Stimulated activated CD8-positive, alpha-beta memory T cell treated with anti-CD3 and anti-CD28 coated beads, Interleukin-4, amount 100 ng/mL, for 4 hours (primary cell): ENCODE measurements at places on chromosomes 11 and 22.

- no peak for DNase-seq
Observed at GRCh38 chr22:21632931-21633330, 371 bp downstream of the CCDC116 start.

- no peak for DNase-seq
Observed at GRCh38 chr11:38842991-38843390, 2245.0 kb upstream of the RAG2 start.

GRCh38 chr11:72436661-72437060, 2.3 kb upstream of the CLPB start:
- DNase-seq, result no peak

DNA sequence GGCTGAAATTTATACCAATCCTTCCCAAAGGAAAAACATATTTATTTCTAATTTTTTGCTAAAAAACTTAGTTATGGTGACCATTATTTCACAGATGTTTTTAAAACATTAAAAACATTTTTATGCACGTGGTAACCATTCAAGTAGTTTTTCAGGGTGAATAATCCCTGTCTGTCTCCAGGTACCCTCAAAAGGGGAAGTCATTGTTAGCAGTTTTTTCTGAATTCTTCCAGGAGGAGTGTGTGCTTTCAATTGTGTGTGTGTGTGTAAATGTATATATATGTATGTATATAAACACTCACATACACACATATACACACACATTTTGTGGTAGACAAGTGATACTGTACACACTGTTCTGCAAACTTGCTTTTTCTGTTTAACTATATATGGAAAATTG, 43.9 kb downstream of the MIAT start:
- DNase-seq, result no peak

- no peak for DNase-seq
Observed at GRCh38 chr11:19723572-19724342, 11.1 kb downstream of the NAV2 start.

- DNase-seq, result no peak
Observed at GRCh38 chr22:37381489-37381888, 45.8 kb downstream of the ELFN2 start.

DNA sequence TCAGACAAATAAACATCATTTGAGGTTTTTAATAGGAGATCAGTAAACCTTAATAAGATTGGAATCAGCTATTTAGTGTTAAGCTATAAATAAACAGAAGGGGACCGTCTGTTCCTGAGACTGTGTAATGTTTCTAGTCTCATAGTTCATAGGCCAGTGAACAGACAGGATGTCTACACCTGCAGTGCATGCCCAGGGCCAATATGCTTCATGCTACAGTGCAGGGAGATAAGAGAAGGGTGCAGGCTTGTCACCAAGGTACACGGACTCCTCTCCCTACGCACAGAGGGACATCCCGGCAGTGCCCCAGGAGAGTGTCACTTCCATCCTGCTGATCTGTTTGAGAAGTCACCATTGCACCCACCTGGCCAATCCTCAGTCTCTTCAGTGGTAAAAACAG, 148.6 kb downstream of the OPCML start:
- no peak for DNase-seq

GRCh38 chr22:37427711-37428635, 694 bp upstream of the ELFN2 start:
- no peak for DNase-seq

DNA sequence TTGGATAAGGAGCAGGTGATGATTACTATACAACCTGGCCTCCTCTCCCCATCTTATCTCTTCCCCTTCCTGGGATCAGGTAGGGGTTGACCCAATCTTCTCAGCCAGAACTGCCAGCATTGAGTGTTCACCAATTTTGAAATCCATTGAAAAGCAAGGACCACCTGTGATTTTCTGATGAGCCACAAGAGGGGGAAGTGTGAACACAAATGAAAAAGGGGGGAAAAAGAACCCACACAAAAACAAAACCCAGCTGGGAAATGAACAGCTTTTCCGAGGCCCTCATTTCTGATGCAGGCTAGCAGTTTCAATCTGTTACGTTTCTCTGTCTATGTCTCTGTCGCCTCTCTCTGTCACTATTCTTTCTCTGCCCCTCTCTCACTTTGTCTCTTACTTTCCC, 161.9 kb downstream of the INSC start:
- no peak for DNase-seq

DNA sequence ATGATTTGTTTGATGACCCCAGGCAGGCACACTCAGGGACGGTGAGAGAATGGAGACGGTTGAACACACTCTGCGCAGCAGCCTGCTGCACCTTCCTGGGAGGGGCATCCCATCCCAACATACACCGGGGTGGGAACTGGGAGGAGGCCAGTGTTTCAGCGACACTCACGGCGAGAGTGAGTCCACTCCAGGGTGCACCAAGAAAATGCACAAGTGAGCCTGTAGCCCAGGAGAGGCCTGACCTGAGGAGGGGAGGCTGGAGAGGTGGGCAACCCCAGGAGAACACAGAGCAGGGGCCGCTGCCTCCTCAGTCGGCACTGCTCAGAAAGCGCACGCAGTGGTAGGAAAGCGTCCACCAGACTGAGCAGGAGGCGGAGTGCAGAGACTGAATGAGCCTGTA, 54.5 kb downstream of the IGF2 start:
- DNase-seq, result no peak

DNA sequence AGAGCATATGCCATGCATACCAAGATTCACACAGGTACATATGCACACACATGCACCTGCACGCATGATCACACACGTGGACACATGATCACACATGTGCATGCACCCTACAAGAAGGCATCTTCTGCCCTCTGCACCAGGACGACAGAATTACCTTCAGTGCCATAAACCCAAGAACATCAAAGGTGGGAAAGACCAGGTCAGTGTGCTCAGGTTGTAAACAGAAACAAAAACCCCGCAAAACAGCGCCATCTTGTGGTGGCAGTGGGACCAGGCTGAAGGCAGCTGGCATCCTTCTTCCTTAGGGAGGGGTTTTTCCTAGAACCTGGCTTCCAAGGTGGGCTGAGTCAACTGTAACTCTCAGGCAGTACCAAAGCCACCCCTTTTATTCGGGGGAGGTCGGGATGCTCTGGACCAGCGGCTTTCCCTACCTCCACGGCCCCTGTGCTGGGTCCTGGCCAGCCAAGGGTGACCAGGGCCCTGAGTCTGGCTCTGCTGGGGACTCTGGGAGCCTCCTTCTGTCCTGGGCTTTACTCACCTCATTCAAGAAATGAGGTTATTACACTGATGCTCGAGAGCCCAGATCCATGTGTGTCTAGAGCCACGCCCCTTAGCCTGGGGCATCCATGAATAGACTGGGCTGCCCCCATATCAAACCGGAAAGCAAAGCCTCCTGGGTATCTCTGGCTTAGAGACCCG, 69.4 kb upstream of the FGF3 start:
- peak; percentile 24 for DNase-seq

GRCh38 chr22:20567993-20568417, 60.6 kb downstream of the MED15 start:
- no peak for DNase-seq

GRCh38 chr11:127670374-127671119, 670.0 kb upstream of the KIRREL3 start:
- DNase-seq, result no peak

DNA sequence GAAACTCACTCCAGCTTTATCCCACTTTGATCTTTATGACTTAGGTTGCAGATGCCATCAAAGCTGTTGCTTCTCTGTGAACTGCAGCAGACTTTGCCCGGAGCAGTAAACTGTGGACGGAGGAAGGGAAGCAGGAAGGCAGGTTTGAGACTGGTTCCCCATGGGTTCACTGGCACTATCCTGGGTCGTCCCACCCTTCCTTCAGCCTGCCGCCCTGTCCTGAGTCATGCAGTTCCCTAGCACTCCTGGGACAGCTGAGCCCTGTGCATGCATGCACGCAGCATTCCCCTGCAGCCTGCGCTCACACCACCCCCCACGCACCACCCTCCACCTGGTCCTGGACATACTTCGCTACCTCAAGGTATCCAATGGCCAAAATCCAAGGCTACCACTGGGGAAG, 23.5 kb upstream of the P2RY2 start:
- DNase-seq, result no peak

DNA sequence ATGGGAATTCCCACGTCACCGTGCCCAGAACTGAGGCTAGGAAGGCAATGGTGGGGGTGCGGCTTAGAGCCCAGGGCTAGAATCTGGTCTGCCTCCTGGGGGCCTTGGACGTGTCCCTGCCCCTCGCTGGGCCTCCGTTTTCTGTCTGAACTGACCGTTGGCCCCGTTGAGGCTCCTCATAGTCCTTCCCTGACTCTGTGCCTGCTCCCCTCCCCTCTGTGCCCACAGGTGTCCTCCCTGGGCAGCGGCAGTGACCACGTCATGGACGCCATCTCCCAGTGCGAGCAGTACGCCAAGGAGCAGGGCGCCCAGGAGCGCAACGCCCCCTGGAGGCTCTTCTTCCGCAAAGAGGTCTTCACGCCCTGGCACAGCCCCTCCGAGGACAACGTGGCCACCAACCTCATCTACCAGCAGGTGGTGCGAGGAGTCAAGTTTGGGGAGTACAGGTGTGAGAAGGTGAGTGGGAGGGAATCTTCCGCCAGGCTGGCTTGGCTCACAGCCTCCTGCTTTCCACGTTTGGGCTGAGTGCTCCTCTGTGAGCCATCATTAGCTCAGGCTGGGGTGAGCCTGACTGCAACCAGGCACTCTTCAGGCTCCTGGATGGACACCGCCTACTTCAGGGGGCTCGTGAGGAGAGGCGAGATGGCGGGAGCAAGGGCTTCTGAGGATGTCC, 63.9 kb downstream of the MYO7A start:
- no peak for DNase-seq

DNA sequence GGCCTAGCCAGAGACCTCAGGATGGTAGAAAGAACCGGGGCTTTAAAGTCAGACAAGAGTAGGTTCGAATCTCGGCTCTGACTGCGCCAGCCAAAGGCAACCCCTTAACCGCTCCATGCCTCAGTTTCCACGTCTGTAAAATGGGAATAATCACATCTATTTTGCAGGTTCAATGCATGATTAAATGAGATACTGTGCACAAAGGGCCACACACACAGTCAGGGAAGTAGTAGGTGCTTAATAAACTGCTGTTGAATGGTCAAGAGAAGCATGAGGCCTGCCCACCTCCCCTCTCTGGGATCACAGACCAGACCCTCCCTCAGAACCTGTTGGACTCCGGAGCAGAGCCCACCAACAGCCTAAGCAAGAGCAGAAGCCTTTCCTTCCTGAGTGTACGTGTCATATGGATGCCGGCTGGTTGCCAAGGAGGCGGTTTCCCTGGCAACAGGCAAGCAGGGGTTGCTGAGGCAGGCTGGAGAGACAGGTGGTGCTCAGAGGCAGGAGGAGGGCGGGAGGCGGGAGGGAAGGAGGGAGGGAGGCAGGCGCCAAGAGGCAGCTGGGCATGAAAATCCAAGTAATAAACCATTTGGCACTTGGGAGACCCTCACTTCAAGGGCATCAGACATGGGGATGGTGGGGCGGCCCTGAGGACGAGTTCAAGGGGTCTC, 43.9 kb downstream of the NFAM1 start:
- no peak for DNase-seq

DNA sequence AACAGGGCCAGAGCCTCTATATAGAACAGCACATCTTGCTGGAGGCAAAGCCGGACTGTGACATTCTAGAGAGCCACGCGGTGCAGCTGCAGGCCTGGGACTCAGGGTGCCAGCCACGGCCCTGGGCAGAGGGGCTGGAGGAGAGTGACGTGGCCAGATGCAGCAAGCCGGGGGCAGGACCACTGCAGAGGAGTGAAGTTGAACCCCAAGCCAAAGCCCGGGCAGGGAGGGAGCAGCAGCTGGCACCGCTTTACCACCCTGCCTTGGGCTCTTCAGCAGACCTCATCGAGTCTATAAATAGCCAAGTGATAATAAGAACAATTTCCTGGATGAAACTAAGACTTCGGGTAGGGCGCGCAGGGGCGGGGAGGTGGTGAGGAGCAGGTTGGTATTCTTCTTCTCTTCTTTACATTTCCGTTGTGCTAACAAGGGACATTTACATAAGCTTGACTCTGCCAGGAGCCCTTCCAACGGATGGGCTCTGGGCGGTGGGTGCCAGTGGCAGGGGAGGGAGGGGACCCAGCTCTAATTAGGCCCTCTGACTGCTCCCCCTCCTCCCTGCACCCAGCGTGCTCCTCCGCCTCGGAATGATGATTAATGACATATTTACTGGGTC, 110.2 kb downstream of the ST3GAL4 start:
- no peak for DNase-seq

GRCh38 chr11:118437208-118438125, 1.2 kb downstream of the KMT2A start:
- no peak for DNase-seq

DNA sequence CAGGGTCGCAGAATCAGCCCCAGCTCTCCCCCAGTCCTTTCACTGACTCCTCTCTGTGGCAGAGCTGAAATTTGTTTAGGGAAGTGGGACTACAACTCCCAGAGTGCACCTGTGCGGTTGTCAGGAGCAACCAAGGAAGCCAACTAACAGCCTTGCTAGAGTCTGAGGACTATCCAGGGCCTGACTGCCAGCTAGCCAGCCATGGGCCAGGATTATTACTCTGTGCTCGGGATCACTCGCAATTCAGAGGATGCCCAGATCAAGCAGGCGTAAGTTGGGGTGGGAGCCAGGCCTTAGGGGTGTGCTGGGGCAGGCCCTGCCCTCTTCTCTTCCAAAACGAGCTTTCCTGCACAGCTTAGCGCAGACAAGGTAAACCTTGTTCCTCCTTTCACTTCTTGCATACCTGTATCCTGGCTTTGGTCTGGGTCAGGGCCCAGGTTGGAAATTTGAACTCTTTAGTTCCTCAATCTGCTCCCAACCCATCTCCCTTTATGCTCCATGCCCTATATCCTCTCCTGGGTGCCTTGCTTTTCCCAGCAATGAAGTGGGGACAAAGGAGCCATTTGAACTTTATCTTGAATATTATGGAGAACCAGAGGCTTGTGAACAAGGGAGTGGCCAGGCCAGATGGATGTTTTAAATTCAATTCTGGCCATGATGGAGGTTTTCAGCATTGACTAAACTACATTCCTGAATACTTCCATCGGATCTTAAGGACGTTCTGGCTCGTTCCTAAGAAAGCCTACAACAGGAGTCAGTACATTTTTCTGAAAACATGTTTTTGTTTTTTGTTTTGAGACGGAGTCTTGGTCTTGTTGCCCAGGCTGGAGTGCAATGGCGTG, at the start of gene DNAJB13:
DNAJB13 (plus strand) TSS at position 158 of the 842 bp plus-strand sequence; CDS start at position 202, 44 bp downstream.
- no peak for DNase-seq

- no peak for DNase-seq
Observed at GRCh38 chr11:28616160-28616965, 508.2 kb downstream of the METTL15 start.

DNA sequence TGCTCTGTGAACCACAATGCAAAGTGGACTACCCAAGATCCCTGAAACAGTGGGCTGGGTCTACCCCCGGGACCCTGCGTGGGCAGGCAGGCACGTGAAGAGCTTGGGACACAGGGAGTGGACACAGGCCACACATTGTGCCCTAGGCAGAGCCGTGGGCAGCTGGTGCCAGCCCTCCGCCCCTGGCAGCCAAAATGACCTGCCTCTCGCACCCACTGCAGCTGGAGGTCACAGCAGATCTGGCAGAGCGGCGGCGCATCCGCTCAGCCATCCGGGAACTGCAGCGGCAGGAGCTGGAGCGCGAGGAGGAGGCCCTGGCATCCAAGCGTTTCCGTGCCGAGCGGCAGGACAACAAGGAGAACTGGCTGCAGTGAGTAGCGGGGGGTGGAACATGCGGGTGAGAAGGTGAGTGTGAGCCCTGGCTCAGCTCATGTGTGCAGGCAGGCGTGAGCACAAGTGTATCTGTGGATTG, 6.7 kb downstream of the SMTN start:
- no peak for DNase-seq
